Left cardiac atrium (tissue), 4 donors: ENCODE measurements at places on chromosomes 12 and 14. TPM values are rescaled to one million over a fixed set of nuclear protein-coding genes. Genes with fewer than 3 reads are reported as not detected.

GRCh38 chr12:7019043-7019569 lies 830 bp upstream of the LPCAT3 start:
- DNase-seq: no peak

- DNase-seq: no peak
Observed at GRCh38 chr14:80606347-80606772, 335.2 kb downstream of the CEP128 start.

GRCh38 chr14:54570047-54570446 lies 3.1 kb downstream of the SAMD4A start:
- DNase-seq: no peak

DNA sequence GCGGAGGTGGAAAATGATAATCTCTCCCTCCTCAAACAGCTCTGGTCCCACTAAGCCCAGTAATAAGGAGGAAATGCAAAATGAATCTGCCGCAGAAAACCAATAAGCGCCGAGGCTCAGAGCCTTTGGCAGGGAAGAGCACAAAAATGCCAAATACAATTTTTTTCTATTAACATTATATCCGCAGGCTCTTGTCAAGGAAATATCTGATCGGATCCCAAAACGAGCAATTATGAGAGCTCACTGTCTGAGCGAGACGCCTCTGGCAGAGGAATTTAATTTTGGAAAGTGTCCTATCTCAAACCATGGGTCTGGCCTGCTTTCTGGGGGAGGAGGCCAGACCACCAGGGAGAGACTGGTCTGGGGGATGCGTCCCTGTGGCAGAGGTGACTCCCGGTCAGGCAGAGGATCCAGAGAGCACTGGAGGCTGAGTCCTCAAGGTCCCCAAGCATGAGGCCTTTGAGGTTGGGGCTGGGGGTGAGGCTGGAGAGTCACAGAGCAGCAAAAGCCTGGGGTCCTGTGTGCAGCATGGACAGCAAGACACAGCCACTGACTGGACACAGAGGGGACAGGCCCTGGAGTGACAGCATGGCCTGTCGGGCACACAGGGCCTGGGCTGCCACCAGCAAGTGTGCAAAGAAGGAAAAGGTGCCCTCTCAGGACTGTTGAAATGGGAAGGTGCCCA lies 342.8 kb upstream of the SFSWAP start:
- no peak for DNase-seq

GRCh38 chr14:74638966-74639365 lies 26.9 kb upstream of the LTBP2 start:
- no peak for DNase-seq

- no peak for DNase-seq
Observed at GRCh38 chr14:75383721-75384120, 44.1 kb upstream of the JDP2 start.

The GCH1 gene
- 2.1 TPM for total RNA-seq

The C12orf75 gene
- total RNA-seq: 2.8 TPM

- DNase-seq: no peak
Observed at GRCh38 chr12:120856980-120857379, 47.2 kb downstream of the SPPL3 start.

The SLC22A17 gene
- total RNA-seq: 31.4 TPM

The KLRC4 gene
- total RNA-seq: not detected

GRCh38 chr12:109244073-109244472 lies 65.0 kb downstream of the FOXN4 start:
- DNase-seq: no peak

GRCh38 chr14:99143126-99143525 lies 128.9 kb downstream of the BCL11B start:
- no peak for DNase-seq

The GALNT16 gene
- 28.8 TPM for total RNA-seq

The PRB3 gene
- total RNA-seq: not detected

DNA sequence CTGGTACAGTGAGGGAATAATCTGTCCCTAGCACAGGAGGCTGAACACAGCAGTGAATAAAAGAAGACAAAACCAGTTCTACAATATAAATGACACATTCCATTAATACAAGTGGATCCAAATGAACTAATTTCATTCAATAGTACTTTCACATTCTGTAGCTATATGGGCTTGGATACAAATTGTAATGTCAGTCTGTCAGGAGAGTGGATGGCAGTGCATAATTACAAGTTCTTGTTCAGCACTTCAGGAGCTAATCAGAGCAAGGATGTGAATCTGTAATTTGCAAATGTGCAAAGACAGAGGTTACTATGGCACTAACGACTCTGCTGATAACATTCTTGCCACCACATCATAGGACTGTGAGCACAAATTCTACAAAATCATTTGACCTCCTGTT lies 697.9 kb downstream of the DIO2 start:
- DNase-seq: no peak

The PLBD2 gene
- total RNA-seq: 48.7 TPM

The PTPRB gene
- total RNA-seq: 33.5 TPM

DNA sequence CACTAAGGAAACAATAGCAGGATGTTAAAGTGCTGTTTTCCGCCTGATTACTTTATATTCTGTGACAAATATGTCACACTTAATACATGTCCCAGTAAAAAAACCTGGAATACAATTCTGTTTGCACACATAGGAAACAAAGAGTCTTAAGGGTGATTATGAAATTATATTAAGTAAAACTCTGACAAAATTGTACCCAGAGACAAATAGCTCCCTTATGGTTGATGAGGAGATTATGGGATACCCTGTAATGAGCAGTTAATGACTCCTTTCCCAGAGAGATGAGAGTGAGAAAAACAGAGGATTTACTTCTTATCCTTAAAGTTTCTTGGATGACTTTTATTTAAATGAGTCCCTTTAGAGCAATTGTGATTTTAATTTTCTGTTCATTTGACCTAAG lies 370.6 kb downstream of the PDZRN4 start:
- DNase-seq: no peak
